Psoas muscle (tissue), 8 donors: ENCODE measurements at places on chromosomes 5 and 9. TPM values are rescaled to one million over a fixed set of nuclear protein-coding genes. Genes with fewer than 3 reads are reported as not detected.

IFNA1 gene
- total RNA-seq: not detected

DYNC2I2 gene
- 6.3 TPM for total RNA-seq

FGF10 gene
- total RNA-seq: 0.86 TPM

ABO gene
- total RNA-seq: 0.86 TPM

- H3K4me1 ChIP-seq: no peaks in the 10 kb centered on the region
- H3K4me3 ChIP-seq: no peak overlapping the region
- H3K27ac ChIP-seq: no peak overlapping the region
- H3K36me3 ChIP-seq: no peaks in the 10 kb centered on the region
Observed at GRCh38 chr5:152987131-152987530, 503.3 kb upstream of the GRIA1 start.

GRCh38 chr5:6188344-6188743 is 190.0 kb downstream of the MED10 start:
- H3K36me3 ChIP-seq: no peaks in the 10 kb centered on the region
- DNase-seq: no peak
- H3K27ac ChIP-seq: no peak overlapping the region
- H3K4me1 ChIP-seq: no peaks in the 10 kb centered on the region

- H3K4me1 ChIP-seq: no peaks in the 10 kb centered on the region
- no peaks in the 10 kb centered on the region for H3K36me3 ChIP-seq
- no peaks in the 10 kb centered on the region for H3K27me3 ChIP-seq
- no peak overlapping the region for H3K27ac ChIP-seq
- no peak for DNase-seq
Observed at GRCh38 chr9:124527781-124528180, 20.6 kb upstream of the NR5A1 start.

GRCh38 chr9:22105005-22105722 is 96.1 kb upstream of the CDKN2B start:
- no peak for DNase-seq
- no peaks in the 10 kb centered on the region for H3K27me3 ChIP-seq
- H3K4me1 ChIP-seq: peaks cover 23% of the 10 kb centered on the region

DNA sequence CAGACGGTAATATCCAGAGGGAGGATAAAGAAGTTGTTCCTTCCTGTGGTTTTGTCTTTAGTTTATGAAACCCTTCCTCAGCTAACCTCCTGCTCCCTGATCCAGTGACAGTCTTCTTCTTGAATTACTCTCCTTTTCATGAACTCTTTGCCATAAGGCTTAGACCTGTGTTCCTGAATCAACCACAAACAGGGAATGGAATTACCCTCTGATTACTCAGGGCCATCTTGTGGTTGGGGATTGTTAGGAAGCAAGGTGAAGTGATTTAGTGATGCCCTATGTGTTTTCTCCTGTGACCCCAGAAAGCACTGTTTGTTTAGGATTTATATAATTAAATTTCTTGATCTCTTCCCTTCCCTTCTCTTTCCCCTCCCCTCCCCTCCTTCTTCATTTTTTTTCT is 409.1 kb downstream of the TAF11L14 start:
- DNase-seq: no peak
- H3K36me3 ChIP-seq: no peaks in the 10 kb centered on the region
- no peaks in the 10 kb centered on the region for H3K4me1 ChIP-seq
- H3K27ac ChIP-seq: no peak overlapping the region
- no peaks in the 10 kb centered on the region for H3K27me3 ChIP-seq
- H3K4me3 ChIP-seq: no peak overlapping the region

- H3K36me3 ChIP-seq: no peaks in the 10 kb centered on the region
- no peak overlapping the region for H3K27ac ChIP-seq
- peaks cover 50% of the 10 kb centered on the region for H3K27me3 ChIP-seq
Observed at GRCh38 chr9:135077497-135078200, 9.8 kb upstream of the OLFM1 start.

DNA sequence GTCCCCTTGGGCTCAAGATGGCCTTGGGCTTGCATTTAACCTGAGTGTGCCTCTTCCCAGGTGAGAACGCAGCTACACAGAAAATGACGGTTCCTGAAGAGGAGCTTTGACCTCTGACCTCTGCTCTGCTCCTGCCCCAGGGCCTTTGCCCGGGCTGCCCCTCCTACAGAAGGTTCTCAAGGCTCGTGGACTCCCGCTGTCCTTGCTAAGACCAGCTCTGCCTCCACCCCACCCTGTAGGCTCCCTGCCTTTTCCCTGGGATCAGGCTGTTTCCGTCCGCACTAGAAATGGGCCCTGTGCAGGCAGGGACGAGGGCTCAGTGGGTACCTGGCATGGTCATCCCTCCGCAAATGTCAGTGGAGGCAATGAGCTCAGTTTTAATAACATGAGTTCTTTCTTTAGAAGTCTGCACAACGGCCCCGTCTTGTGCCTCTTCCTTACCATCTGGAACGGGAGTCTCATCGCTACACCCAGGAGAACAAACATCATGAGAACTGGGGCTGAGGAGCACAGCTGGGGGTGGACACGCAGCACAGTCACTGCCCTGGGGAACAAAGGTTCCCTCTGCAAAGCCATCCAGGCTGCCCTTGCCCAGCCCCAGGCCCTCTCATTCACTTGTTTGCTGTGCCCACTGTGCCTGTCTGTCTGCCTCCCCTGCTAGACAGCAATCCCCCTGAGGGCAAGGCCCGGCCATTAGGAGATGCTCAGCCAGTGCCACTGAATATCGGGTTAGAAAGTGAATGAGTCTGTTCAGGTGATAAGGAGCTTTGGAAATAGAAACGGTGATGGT is 26.7 kb upstream of the LPCAT1 start:
- DNase-seq: no peak
- no peak overlapping the region for H3K4me3 ChIP-seq
- no peak overlapping the region for H3K27ac ChIP-seq

- H3K36me3 ChIP-seq: no peaks in the 10 kb centered on the region
- no peak for DNase-seq
- peak overlapping the region; percentile 34 for H3K27ac ChIP-seq
- peaks cover 29% of the 10 kb centered on the region for H3K4me1 ChIP-seq
Observed at GRCh38 chr5:59418808-59419207, 474.7 kb downstream of the PDE4D start.

- no peaks in the 10 kb centered on the region for H3K27me3 ChIP-seq
- no peaks in the 10 kb centered on the region for H3K4me1 ChIP-seq
- no peak for DNase-seq
- no peak overlapping the region for H3K27ac ChIP-seq
- H3K4me3 ChIP-seq: no peak overlapping the region
Observed at GRCh38 chr5:169147534-169147933, 153.4 kb downstream of the SLIT3 start.
